ENCODE measurements at places on chromosomes 4 and X.

- DNase-seq = no peak
Observed at GRCh38 chr4:108224611-108225053, 55.9 kb upstream of the LEF1 start.

DNA sequence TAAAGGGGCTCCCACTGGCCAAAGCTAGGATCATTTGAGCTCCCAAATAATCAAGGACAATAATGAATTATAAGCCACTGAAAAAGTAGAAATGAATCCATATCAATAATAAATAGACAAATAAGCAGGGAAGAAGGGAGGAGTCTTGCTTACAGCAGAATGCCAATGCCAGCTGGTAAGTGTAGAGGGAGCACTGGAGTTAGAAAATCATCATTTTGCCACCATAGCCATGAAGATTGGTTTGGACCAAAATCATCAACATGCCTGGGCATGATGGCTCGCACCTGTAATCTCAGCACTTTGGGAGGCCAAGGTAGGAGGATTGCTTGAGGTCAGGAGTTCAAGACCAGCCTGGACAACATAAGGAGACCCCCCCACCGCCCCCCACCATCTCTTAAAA lies 20.4 kb upstream of the SH3KBP1 start:
- no peak for DNase-seq

- no peak for DNase-seq
Observed at GRCh38 chrX:100623001-100623400, 13.6 kb downstream of the TSPAN6 start.

DNA sequence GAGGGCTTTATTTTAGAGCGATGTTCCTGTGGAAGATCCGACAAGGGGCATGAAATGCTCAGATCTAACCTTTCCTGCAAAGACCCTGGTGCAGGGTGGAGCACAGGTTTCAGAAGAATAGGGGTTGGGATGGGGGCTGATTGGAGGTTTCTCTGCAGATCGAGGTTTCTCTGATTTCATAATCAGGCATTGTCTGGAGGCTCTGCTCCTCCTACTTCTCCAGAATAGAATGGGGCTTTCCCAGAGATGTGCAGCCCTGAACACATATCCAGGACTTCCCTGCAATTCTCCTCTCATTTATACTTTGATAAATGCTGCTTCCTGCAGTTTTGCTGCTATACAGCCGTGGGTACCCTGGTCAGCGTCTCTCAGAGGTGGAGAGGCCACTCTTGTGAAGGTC lies 397.6 kb upstream of the BOD1L1 start:
- DNase-seq = no peak

DNA sequence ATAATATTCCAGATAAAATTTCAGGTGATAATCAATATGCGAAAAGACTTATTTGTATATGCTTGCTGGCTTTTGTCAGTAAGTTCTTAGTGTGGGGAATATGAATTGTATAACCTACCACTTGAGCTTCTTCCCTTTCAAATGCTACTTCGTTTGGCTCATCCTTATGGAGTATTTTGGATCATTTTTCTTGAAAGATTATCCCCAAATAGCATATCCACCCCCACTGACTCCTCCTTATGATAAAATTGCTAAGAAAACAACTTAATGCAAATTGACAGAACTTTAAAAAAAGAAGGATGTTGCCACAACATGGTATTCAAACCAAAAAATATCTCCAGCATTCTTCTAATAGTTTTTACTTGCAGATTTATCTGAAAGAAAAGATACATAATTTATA lies 393.3 kb downstream of the PPP3CA start:
- DNase-seq = no peak

DNA sequence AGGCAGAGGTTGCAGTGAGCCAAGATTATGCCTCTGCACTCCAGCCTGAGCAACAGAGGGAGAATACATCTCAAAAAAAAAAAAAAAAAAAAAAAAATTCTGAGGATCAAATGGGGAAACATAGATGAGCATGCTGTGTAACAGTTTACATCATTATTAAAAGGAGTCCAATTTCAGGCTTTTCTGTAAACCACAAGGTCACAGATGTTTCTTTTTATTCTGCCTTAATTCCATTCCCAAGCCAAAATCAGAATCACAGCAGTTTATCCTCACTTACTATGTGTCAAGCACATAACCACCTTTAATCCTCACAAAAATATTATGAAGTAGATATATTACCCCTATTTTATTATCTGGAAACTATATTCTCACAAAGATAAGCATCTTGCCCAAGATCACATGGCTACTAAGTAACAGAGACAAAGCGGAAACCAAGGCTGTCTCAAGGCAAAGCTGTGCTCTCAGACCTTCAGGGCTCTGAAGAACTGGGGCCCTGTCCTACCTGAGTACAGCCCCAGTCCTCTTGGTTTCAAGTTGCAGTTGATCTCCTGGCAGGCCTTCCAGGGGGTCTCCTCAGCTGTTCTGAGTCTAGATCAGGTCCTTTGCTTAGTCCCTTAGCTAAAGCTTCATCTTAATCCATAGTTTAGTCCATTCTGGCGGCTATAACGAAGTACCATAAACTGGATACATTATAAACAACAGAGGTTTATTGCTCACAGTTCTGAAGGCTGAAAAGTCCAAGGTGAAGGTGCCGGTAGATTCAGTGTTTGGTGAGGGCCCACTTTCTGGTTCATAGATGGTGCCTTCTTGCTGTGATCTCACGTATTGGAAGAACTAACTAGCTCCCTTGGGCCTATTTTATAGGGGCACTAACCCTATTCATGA lies 141.3 kb downstream of the PALLD start:
- no peak for DNase-seq

DNA sequence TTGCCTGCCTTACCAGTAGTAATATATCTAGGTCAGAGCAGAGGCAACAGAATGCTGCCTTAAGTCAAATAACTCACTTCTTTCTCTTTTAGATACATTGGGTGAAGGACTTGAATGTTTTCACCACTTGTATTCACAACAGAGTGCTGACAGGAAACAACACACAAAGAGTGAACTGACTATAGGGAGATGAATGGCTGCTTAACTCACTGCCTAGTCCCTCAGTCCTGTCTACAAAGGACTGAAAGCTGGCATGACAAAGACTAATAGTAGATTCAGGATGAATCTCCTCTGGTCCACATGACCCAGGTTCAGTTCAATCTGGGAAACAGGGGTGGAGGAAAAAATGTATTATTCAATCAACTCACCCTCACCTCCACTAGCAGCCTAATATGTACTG lies 134.2 kb downstream of the GALNTL6 start:
- DNase-seq = no peak

DNA sequence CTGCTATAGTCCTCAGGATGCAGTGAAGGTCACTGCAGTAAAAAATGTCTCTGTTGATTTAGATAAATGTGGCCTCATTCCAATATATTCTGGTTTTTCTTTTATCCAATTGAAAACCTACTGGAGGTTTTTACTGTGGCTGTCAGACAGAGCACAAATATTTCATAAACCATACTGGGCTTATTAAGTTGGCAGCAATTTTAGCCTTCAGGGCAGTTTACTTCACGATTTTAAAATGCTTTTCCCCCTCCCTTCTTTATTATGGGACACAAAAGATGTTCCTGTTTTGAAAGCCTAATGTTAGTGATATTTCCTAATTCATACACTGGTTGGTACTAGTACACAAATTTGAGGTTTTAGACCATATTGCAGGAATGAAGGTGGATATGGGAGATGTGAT lies 939.4 kb downstream of the C4orf33 start:
- DNase-seq = peak; percentile 52

GRCh38 chr4:73952352-73952751 lies 29.5 kb downstream of the PF4 start:
- no peak for DNase-seq

DNA sequence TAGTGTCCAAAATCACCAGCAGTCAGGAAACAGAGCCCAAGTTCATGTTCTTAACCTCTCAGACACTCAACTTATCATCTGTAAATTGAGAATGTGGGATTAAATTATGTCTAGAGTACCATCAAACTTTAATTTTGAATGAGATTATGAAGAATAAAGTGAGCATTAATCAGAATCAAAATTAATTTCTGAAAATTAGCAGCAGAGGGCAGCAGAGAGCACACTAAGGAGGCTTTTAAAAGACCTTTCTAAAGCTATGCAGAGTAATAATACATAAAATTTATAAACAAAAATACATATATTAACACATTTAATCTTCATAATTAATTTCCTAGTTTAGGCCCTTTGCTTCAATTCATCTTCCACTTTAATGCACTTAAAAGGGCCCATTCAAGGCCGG lies 7.1 kb downstream of the TASL start:
- DNase-seq = no peak

GRCh38 chr4:148359769-148360168 lies 82.4 kb downstream of the NR3C2 start:
- DNase-seq = no peak

DNA sequence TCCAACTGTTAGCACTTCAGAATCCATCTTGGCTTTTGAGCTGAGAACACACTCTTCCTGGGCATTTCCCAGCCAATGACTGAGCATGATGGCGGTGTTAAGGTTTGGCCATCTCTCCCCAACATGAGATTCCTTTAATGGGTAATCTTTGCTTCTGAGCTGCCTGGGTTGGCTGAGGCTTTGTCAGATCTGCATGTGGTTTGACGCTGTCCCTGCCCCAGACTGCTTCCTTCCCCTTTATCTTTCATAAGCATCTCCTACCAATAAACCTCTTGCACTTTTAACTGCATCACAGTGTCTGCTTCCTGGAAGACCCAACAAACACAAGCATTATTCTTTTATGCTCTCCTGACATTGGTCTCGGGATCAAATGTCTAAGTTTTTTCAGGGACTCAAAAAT lies 31.5 kb upstream of the DIPK2B start:
- no peak for DNase-seq

DNA sequence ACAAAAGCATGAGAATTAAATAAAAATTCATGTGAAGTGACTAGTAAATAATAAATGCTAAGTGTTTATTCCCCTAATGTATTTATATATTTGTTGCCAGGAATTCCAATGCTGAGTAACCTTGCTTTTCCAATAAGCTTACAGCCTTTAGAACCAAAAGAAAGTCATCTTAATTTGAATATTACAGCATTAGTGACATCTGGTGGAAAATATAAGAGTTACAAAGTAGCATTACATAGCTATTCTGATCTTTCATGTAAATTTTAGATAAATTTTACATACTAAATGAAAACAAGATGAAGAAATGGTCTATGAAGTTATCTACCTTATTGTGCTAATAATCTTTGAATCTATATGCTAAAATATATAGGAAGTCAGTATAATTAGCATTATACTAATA lies 10.4 kb downstream of the MAD2L1 start:
- DNase-seq = no peak

Data from SK-N-MC (cell line).